Upper lobe of right lung (tissue), 1 donor: ENCODE measurements at places on chromosomes 2 and 18. TPM values are rescaled to one million over a fixed set of nuclear protein-coding genes. Genes with fewer than 3 reads are reported as not detected.

GRCh38 chr18:61992285-61992684 is 99.5 kb upstream of the RNF152 start:
- no peak for DNase-seq

- no peak for DNase-seq
Observed at GRCh38 chr2:29363111-29363510, 247.9 kb downstream of the CLIP4 start.

GRCh38 chr18:9834551-9834950 is 51.2 kb upstream of the TXNDC2 start:
- DNase-seq: no peak

GRCh38 chr2:236687296-236687965 is 117.8 kb downstream of the ACKR3 start:
- DNase-seq: no peak

DNA sequence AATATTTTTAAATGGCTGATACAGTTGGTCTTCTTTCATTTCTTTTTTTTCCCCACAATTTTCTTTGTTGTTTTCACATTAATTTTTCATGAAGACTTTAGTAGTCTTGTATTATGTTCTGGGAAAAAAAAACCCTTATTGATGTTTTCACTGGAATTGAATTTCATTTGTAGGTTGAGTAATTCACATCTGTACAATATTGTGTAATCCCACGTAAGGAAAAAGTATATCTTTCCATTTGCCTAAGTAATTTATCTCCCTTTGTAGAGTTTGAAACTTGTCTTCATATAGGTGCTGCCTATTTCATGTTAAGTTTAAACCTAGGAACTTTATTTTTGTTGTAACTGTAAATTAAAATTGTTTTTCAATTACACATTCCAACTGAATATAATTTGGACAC is 2.0 kb downstream of the DNAJC27 start:
- DNase-seq: no peak

DNA sequence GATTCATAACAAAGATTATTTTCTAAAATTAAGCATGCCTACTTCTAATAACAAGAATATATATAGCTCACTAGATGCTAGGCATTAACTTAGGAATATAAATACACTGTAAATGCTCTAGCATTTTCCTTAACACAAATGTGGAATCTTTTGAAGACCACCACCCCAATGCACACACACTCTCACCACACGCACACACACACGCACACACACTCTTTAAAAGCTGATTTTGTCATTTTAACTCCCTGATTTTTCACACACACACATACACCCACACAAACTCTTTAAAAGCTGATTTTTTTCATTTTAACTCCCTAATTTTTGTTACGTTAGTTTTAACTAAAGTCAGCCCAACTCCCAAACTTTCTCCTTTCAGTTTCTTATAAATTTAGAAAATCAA is 3.0 kb downstream of the COL5A2 start:
- DNase-seq: no peak

DNA sequence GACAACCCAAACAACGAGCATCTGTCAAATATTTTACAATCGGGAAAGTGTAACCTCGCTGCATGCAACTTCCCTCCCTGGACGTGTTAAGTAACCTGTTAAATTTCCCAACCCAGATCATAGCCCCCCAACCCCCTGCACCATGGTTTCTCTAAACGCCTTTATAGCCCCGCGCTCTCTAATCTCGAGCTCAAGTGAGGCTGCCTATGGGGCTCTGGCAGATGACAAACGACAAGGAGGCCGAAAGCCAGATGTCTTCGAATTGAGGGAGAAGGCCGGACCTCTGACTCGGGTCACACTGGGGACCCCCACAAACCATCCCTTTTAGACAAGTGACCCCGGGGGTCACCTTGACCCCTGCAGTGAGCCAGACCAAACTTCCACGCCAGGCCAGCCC is 526 bp downstream of the COX7A2L start:
- DNase-seq: no peak

GRCh38 chr2:98324181-98324580 is 22.1 kb upstream of the CNGA3 start:
- no peak for DNase-seq

- no peak for DNase-seq
Observed at GRCh38 chr2:23967846-23968245, 27.6 kb downstream of the UBXN2A start.

- no peak for DNase-seq
Observed at GRCh38 chr2:147709655-147710054, 135.2 kb upstream of the ACVR2A start.

UGT1A1 gene
- not detected for total RNA-seq

C2orf72 gene
- 1.5 TPM for total RNA-seq

LTBP1 gene
- total RNA-seq: 36.0 TPM

GYPC gene
- total RNA-seq: 76.7 TPM

EIPR1 gene
- total RNA-seq: 16.6 TPM

C2orf80 gene
- not detected for total RNA-seq

TRAF3IP1 gene
- total RNA-seq: 20.8 TPM

PRKCE gene
- 65.6 TPM for total RNA-seq

IL36G gene
- total RNA-seq: not detected

HOXD3 gene
- total RNA-seq: 1.7 TPM
